ENCODE measurements at places on chromosomes 1 and 21.

- DNase-seq: peak; percentile 48
These were observed 16.0 kb downstream of the OR2T11 start for GRCh38 chr1:248618878-248619277.

DNA sequence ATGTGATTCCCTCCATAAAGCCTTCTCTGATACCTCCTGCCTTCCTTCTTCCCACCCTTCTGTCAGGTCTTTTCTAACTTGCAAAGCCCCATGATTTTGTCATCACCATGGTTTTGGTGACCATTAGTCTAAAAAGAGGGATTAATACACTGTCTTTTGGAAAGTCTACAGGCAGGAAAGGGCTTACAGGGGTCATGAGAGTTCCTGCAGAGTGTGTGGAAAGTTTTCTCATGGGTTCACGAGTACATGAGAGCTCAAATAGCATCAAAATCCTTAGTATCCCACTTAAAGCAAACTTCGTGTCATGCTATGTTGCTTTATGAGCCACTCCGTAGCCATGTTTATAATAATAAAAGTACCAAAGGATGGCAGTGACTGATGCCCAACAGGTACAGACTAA lies 86.6 kb upstream of the BMP8A start:
- DNase-seq: no peak

DNA sequence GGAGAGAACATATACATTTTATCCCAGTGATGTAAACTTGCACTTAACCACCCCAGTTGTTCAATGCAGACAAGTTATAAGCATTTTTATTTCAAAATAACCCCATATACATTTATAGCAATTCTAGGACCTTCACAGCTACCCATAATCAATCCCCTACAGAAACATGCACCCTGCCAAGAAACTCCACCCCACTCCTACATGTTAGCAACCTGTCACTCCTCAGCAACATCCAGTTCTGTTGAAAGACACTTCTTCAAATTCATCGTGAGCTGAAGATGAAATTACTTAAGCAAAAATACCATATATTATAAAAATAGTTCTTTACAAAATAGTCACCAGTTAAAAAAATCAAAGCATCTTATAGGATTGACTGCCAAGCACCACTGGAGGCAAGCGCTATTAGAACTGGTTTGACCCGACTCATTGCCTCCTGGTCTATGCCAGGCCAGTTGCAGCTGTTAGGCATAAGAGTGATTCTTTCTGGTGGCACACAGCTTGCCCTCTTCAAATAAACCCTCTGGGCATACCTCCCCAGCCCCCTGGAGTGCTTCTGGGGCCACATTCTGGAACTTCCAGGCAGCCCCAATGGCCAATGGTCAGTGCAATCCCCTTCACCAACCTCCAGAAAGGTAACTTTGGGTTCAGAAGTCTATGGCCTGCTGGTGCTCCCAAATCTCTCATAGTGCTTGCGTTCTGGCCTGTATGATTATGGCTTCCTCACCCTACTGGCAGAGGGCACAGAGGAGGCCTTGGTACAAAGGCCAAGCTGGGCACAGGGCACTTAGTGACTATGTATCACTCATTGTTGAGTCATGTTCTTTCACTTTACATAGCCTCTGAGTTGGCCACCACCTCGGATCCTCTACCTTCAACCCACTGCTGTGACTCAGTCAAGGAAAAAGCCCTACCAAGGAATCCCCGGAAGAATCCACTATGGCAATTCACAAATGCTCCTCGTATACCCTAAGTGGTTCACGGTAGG lies 72.2 kb upstream of the RALGPS2 start:
- no peak for DNase-seq

GRCh38 chr21:42641311-42642218 lies 11.9 kb upstream of the PDE9A start:
- DNase-seq: no peak

- DNase-seq: no peak
These were observed 2.9 kb downstream of the TRIM63 start for GRCh38 chr1:26064553-26064952.

GRCh38 chr1:234647758-234648157 lies 37.8 kb upstream of the IRF2BP2 start:
- DNase-seq: no peak

DNA sequence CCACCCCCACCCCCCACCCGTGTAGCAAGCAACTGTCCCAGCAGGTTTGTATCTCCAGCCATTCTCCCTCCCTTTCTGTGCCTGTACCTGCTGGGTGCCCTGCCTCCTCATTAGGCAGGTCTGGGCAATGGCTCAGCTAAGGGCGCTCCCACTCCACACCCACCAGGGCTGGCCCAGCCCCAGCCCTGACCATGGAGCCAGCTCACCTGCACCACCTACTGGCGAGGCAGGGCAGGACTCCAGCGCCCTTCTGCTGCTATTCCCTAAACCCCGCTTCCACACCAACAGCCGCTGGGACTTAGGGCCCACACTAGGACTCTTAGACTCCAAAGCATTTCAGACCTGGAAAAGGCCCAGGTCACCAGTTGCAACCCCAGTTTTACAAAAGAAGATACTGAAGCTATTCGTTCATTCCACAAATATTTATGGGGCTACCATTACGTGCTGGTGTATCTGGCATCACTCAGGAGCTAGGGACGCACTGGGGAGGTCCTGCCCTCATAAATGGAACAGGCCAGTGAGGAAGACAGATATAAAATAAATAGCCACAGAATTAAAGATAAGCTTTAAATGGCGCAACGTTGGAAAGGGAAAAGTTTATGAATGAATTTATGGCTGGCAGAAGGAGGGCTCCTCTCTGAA lies 24.0 kb downstream of the PGLYRP3 start:
- DNase-seq: no peak

GRCh38 chr21:44471996-44472395 lies 16.7 kb downstream of the LRRC3 start:
- DNase-seq: no peak

DNA sequence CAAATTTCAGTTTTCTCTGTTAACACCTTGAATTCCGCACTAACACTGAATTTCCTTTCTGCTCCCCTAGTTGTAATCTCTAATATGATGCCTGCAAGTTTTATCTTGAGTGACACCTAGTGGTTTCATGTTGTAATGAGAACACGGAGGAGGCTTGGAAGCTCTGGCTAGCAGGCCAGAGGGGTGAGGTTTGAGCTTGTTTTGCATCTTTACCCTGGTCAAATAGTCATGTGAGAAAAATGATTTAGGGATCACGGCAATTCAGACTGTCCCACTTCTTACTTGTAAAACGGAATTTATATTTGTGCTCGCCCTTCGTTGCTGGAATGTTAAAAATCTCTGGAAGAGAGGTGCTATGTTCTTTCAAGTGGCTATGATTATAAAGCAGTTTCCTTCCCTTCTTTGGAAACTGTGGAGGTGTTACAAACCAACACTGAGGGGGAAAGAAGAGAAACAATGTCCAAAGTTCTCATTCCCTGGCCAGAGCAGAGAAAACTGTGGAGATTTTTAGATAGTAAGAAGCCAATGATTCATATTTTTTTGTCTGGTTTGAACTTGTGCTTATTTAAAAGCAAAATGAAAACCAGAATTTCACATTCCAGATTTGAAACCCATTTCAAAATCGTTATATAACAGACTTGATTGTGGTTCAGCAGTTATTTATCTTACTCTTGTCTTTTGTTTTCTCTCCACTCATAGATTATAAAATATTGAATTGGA lies 5.3 kb upstream of the MROH9 start:
- DNase-seq: no peak

- no peak for DNase-seq
These were observed 5.7 kb downstream of the ZBTB7B start for GRCh38 chr1:155008015-155008941.

DNA sequence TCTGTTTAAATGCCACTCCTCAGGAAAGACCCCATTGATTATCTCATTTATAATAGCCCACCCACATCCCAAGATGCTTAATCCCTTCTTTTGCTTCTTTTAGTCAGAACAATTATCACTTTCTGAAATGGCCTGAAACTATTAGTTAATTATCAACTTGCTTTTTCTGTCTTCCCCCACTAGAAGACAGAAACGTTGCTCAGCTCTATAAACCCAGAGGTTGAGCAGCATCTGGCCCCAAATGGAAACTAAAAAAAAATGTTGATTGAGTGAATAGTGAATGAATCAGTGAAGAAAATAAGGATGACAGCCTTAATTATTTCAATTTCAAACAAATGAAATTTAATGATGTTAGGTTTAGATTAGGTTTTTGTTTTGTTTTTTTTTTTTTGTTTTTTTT lies 38.2 kb upstream of the PIGC start:
- DNase-seq: no peak

Measured in activated CD8-positive, alpha-beta memory T cell treated with anti-CD3 and anti-CD28 coated beads, Interleukin-2, amount 50 U/mL, for 4 hours (primary cell).